Activated T-cell treated with anti-CD3 and anti-CD28 coated beads, Interleukin-2, amount 50 U/mL, for 72 hours (primary cell): ENCODE measurements at places on chromosomes 4 and X. TPM values are rescaled to one million over a fixed set of nuclear protein-coding genes. Genes with fewer than 3 reads are reported as not detected.

GRCh38 chr4:84531689-84532088 lies 32.6 kb upstream of the NKX6-1 start:
- no peak for DNase-seq

GRCh38 chr4:24813732-24814131 lies 18.4 kb downstream of the SOD3 start:
- DNase-seq: no peak

DNA sequence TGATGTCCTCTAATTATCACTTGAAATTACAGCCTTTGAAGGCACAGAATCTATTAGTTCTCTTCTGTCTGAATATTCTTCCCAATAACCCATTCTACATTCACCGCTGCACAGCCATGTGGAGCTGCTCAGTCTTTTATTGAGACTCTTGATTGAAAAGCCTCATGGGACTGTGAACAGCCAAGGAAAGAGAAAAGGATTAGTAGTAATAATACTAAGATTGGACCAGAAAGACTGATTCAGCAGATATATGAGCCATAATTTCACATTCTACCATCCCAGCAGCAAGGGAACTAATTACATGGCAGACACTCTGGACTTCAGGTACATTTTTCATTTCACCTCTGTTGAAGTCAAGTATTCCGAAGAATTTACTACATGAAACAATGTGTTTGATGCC lies 2471.7 kb downstream of the ARAP2 start:
- no peak for DNase-seq

The RNF128 gene
- total RNA-seq: not detected
